ENCODE measurements at places on chromosomes 13 and 19.

DNA sequence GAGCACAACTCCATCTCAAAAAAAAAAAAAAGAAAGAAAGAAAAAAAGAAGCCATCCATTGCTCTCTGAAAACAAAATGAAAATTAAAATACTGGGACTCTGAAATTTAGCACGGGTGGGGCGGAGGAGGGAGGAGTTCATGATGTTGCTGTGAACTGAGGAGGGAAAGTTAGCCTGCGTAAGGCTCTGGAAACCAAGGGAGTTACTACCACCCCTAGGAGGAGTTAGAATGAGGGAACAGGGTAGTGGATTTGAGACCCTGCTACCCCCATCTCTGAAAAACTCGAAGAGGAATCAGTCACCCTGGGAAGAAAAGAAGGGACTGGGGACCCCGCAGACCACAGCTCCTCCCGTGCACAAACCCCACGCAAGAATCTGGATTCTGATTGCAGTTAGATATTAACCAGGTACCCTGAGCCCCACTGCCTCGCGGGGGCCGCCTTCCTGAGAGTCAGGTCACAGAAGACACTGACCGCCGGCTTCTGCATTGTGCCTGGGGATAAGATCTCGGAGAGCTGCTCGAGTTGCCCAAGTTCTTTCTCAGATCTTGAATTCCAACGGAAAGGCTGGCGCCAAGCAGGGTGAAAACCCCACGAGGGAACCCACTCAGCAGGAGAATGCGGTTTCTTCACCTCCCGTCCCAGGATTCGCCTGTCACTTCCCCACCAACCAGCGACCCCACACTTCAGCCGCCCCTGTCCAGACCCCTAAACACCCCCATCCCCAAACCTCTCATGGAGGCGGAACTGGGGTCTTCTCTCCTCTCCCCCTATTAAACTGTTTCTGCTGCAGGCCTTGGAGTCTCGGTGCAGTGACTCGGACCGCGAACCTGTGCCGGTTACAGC lies 870 bp downstream of the ZNF442 start:
- no peak for DNase-seq

DNA sequence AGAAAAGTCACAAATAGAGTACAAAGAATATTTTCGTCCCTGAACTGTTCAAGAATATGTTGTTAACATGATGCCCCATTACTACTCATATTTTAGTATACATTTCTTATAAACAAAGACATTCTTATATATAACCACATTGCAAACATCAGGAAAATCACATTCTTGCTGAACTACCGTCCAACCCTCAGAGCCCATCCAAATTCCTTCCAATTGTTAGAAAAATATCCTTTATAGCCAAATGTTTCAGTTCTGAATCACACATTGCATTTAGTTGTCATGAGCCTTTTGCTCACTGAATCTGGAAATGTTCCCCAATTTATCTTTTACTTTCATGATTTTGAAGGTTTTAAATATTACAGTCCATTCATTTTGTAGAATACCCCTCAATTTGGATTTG lies 467.8 kb upstream of the ARGLU1 start:
- DNase-seq, result no peak

GRCh38 chr13:71590654-71591148 lies 276.3 kb downstream of the DACH1 start:
- no peak for DNase-seq

DNA sequence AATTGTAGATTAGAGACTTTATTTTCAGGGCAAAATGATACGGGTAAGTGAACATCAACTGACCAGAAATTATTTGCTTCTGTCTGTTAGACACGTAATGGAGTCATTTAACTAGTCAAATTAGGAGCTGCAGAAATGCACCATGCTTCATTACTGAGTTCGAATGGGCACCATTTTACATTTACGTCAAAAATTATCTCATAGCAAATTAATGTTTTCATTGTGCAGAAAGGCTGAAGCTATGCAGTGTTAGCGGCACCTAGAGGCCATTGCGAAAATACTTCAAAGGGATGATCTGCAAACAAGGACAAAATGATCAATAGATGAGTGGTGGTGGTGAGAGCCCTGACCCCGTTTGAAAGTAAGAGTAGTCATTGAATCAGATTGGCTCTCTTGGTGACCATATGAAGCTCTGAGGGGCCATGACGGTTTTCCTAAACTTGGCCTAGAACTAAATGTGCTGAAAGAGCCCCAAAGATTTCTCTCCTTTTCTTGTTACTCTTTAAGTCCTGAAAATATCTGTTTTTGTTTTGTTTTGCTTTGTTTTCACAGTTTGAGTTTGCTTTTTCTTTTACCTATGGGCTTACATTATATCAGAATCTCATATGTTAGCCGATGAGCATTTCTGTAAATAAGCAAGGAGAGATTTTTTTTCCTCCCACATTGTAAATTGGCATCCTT lies 277.9 kb downstream of the ZNF536 start:
- no peak for DNase-seq

DNA sequence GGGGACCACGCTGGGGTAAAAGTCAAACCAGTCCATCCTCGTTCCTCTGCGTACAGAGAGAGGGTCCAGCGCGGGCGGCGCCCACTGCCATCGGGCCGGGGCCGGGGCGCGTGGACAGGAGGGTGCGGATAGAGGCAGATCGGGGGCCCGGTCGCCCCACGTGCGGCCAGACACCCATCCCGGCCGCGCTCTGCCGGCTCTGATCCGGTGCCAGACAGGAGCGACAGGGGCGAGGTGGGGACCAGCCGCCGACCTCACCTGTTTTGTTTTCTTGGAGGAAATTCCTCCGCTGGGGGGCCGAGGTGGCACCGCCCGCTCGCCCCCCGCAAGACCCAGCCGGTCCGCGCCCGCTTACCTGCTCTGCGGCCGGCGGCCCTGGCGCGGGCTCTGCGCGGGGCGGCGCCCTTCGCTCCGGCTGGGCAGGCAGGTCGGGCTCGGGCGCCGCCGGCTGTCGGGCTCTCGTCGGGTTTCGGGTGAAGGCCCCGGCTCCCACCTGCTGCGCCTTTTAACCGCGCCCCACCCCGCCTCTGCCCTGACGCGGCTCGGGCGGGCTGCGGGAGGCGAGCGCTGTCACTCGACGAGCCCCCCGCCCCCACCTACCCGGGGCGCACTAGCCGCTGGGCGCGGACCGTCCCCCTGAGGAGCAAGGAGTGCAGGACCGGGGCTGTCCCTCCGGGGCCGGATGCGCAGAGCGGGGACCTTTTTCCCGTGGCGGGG lies at the start of gene GJB6:
GJB6 (minus strand) TSS at position 481 of the 717 bp plus-strand sequence. CDS start 8,839 bp downstream, outside the sequence.
- DNase-seq, result no peak

DNA sequence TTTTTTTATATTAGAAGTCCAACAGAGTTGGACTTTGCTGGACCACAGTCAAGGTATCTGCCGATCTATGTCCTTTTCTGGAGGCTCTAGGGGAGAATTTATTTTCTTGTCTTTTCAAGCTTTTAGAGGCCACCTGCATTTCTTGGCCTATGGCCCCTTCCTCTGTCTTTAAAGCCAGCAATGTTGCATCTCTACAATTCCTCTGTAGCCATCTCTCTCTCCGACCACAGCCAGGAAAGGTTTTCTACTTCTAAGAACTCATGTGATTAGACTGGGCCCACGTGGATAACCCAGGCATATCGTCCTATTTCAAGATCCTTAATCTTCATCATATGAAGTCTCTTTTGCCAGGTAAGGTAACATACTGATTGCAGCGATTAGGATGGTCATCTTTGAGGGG lies 43.5 kb upstream of the RGCC start:
- no peak for DNase-seq

DNA sequence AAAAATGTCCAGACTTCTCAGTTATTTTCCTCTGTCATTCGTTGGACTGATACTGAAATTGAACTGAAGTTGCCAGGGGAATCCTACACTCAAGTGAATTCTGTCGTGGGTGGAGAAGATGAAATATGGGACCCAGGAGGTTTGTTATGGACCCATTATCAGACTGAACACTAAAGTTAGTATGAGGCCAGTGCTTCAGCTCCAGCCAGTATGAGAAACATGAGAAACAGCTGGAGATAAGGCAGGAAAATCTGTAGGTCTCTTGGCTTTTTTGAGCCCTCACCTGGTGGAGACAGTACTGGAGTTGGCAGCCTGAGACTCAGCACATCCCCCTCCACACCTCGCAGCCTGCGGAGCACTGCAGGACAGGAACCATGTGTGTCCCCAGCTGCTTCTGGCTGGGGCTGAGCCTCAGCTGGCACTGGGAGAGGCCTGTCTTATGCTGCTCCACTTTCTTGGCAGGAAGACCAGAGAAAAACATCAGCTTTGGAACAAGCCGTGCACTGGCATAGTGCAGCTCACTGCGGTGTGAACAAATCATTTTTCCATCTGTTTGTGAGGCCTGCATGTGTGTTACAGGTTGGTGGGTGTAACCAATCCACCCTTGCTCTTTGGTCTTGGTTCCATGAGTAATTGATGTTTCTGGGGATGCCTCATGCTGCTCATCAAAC lies 641.0 kb downstream of the FGF9 start:
- no peak for DNase-seq

GRCh38 chr13:39913928-39914327 lies 258.5 kb downstream of the COG6 start:
- DNase-seq, result no peak

GRCh38 chr19:35299523-35300338 lies 7.8 kb downstream of the MAG start:
- no peak for DNase-seq

DNA sequence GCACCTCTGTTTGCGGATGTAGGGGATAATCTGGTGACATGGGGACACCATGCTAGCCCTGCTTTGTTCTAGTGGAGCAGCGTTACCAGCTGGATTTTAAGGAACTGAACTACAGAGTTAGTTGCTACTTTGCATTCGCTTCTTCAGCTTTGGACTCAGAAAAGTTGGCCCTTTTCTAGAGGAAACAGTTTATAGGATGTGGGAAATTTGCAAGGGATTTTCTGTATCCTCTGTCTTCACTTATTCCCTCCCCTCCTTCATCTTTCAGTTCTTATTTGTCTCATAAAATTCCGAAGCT lies 2.1 kb downstream of the GATAD2A start:
- no peak for DNase-seq

DNA sequence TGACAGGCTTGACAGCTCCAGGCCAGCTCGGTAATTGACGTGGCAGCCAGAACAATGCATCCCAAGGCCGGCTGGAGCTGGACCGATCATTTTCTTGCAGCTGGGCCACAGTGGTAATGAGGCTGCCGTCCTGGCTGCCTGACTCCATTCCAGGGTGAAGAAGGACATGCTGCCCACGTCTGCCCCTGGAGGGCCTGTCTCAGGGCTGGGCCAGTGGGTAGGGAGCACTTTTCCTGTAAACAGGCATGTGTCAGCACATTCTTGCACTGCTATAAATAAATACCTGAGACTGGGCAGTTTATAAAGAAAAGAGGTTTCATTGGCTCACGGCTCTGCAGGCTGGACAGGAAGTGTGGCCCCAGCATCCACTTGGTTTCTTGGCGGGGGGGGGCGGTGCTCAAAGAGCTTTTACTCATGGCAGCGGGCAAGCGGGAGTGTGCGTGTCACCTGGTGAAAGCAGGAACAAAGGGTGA lies 38.1 kb upstream of the KCTD15 start:
- no peak for DNase-seq

DNA sequence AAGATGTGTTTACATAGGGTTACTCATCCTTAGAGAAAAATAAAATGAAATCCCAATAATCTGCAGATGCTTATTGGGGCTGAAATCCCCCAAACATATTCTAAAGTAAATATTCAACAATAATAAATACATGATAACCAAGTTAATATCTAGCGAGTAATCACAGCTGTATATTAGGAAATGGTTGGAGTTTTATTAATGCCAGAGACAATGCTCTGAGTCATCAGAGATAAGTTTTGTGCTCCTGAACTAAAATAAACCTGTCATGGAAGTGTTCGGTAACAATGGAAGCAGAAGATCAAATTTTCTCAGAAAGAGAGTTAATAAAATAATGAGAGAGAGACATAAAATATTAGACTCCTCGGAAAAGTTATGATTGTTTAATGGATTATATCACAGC lies 31.4 kb downstream of the FLT1 start:
- DNase-seq, result no peak

DNA sequence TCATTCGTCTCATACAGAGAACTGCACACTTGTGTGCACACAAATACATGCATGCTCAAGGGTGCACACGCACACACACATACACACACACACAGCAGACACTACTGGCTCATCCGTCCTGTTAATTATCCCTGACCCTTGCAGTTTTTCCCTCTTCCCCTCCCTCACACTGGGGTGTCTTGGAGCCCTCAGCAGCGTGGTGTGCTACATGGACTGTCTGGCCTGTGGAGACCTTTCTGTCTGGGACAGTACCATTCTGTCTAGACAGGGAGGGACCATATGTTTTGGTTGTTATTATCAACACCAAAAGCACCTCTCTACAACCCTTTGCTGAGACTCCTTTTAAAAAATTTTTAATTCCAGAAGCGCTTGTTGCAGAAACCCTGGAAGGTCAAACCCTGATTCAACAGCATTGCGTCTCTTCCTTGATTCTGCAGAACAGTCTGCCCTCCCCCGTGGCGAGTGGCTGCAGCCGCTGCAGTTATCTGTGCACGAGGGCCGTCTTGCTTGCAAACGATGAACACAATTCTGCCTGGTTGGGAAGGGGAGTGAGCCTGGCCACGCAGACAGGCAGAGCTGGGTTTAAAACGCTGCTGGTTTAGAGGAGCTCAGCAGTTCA lies 374.0 kb downstream of the IRS2 start:
- no peak for DNase-seq

DNA sequence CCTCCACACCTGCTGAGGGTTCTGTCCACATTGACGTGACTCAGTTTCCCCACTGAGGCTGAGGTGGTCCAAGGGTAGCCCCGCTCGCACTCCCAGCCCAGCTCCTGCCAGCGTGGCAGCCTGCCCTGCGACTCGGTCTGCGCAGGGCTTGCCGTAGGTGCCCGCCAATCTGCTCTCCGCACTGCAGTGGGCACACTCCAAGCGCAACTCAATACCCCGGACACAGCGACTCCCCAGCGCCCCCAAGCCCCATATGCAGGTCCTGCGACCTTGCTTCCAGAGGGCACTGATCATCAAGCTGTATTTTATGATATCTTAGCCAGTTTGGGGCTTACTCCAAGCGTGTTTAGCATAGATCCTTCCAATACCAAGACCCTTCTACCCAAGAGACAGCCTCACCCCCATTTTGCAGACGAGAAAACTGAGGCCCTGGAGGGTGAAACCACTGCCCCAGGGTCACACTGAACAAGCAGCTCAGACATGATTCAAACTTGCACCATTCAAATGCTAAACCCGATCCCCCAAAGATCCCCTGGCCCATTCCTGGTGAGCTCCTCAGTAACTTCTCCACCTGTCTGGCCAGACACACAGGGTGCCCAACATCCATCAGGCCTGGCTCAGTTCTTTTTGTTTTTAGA lies 13.5 kb downstream of the PTPRS start:
- DNase-seq, result no peak

GRCh38 chr13:104871456-104871855 lies 1664.0 kb downstream of the EFNB2 start:
- no peak for DNase-seq

GRCh38 chr19:11617180-11618062 lies 20.1 kb downstream of the ZNF627 start:
- no peak for DNase-seq

DNA sequence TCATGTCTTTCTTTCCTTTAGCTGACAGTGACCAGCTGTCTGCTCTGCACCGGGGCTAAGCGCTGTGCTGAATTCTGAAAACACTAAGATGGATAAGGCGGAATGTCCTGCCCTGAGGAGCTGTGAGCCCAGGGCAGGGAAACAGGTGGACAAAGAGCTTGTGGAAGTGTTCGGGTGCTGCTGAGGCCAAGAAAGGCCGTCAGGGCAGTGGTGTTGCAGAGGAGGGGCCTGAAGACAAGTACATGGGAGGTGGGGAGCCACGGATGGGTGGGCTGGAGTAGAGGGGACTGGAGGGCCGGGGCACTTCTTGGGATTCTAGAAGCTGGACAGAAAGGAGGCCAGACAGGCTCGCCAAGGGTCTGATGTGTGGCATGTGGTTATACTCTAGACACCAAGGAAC lies 66.2 kb upstream of the GPR183 start:
- no peak for DNase-seq
